ENCODE measurements at places on chromosomes 1 and 21.
A peak's percentile ranks its signal among the peaks of the same experiment; 100 is the strongest.

DNA sequence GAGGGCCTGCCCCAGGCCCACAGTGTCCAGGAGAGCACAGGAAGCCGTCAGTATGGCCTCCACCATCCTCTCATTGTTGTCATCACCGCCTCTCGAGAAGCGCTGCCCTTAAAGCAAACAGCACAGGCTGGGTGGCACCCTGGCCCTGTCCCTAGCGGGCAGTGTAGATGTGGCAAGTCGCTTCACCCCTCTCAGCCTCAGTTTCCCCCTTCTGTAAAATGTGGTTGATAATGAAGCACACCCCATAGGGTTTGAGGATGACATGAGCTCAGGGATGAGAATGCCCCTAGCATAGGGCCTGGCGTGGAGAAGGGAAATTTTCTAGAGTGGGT, 13.4 kb downstream of the PLA2G2F start:
- no peak for DNase-seq

GRCh38 chr1:83670909-83671565, 327.9 kb downstream of the TTLL7 start:
- DNase-seq: peak; percentile 45

DNA sequence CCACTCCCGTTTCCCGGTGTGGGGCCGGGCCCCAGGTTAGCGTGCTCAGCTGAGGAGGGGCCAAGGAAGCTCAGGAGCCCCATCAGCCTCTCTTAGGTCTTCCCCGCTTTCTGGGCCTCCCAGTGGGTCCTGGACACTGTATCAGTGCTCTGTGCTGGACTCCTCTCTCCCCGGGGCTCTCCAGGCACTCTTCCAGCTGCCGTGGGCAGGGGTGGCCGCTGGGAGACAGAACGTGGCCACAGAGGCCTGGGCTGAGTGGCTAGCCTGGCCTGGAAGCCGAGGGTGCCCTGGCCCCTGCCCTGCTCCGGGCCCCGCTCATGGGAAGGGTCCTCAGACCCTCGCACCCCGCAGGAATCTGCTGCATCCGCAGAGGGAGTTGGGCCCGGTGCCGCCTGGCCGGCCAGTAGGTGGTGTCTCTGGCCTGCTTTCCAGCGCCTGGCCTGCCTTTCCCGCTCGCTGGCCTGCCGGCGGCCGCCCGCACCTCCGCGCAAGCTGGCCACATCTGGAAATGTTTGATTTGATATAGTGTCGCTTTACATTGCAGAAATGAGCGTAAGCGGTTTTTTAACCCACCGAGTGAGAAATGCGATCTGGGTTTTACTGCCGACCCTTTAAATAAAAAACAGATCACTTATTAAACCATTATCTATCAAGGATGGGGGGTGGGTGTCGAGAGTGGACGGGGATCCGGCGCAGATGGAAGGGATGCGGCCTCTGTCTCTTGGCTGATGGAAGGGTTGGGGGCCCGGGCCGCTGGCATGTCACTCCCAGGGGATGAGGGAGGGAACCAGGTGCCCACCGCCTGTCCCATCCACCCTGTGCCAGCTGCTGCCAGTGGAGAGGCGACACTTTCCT, 74.4 kb upstream of the TTC34 start:
- DNase-seq: no peak

DNA sequence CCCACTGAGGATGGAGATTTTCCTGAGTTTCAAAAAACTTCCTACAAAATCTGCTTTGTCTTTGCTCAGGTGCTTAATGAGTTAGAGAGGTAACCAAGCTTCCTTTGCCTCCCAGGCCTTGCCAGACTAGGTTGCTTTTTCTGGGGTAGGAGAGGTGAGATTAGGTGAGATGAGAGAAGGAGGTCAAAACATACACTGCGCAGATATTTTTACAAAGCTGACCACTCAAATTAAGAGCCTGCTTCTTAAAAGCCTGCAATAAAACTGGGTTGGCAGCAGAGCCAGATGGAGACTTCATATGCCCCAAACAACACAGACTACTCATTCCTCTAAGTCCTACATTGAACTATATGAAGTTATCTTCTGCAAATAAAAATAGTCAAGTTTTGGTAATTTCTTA, 352.5 kb downstream of the NUF2 start:
- DNase-seq: no peak

GRCh38 chr1:229759037-229759435, 133.0 kb downstream of the URB2 start:
- DNase-seq: no peak

- no peak for DNase-seq
Measured at GRCh38 chr1:56803561-56804156, 15.5 kb downstream of the FYB2 start.

- no peak for DNase-seq
Measured at GRCh38 chr1:159828581-159829272, 2.1 kb downstream of the SLAMF8 start.

GRCh38 chr1:76294482-76295194, 220.1 kb downstream of the ST6GALNAC3 start:
- DNase-seq: no peak

DNA sequence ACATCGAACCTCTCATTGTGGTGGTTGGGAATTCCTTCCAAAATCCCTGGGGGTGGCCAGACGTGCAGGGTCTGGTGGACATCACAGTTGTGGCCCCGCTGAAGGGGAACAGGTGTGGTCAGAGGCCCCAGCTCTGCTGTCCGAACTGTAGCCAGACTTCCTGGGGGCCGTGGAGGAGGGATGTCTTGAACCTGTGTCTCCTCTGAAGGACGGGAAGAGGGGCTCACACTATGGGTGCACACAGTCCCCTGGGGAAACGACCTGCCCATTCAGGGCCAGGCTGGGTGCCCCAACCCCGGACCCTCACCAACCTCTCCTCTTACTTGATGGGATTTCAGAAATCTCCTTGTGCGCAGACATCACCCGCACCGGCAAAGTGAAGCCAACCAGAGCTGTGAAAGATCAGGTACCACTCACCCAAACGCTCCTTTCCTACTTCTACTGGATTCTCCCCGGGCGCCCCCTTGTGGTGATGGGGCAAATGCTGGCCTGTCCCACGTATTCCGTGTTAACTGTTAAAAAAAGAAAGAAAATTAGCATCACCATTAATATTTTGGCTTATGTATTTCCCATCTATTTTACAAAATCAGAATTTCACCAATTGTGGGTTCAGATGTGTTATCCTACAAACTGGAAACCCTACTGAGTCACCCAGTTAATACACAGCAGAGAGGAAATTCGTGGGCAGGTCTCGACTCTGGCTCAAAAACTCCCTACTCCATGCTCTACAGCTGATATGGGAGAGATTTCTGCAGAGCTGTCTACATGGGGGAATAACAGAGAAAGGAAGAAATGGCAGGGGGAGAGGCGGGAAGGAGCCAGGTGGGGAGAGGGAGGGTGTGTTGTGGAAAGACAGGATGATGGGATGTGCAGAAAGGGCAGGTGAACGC, 28.1 kb downstream of the PADI4 start:
- DNase-seq: peak; percentile 40

- DNase-seq: no peak
Measured at GRCh38 chr21:14592296-14593000, 46.3 kb upstream of the SAMSN1 start.

GRCh38 chr1:65764052-65764451, 28.6 kb upstream of the PDE4B start:
- DNase-seq: no peak

DNA sequence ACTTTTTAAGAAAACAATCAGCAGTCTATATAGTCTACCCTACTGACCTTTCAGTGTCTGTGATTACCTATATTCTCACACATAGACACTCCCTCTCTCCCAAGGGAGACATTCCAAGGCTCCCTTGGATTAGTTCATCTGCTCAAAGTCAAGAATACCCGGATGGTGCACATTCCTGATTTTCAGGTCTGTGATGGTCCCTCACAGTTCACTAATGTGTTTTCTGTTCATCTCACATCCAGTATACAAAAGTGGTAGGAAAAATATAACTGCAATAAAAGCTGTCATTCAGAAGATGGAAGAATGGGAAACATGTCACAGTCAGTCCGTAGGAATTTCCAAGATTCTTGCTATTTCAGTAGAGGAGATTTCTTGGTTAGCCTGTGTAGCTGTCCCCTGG, 224.1 kb upstream of the CACYBP start:
- DNase-seq: no peak

GRCh38 chr1:158068918-158069317, 75.5 kb downstream of the KIRREL1 start:
- DNase-seq: no peak

DNA sequence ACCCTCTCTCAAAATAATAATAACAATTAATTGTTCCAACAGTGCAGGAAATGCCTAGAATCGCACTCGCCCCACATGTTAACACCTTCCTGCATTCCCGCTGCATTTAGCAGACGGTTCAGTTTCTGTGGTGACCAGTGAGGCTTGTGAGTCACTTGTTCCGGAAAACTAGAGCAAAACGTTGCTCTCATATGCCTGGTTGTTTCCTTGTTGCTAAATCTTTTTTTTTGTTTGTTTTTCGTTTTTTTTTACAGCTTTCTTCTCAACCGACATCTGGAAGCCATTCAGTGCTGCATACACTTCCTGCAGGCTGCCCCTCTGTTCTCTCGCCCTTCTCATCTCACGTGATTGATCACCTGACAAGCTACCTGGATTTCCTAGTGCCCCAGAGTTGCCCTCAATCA, 56.9 kb upstream of the TMPRSS2 start:
- no peak for DNase-seq

GRCh38 chr1:205192287-205192686, 19.2 kb downstream of the DSTYK start:
- no peak for DNase-seq

GRCh38 chr1:90100566-90100965, 105.7 kb downstream of the ZNF326 start:
- no peak for DNase-seq

DNA sequence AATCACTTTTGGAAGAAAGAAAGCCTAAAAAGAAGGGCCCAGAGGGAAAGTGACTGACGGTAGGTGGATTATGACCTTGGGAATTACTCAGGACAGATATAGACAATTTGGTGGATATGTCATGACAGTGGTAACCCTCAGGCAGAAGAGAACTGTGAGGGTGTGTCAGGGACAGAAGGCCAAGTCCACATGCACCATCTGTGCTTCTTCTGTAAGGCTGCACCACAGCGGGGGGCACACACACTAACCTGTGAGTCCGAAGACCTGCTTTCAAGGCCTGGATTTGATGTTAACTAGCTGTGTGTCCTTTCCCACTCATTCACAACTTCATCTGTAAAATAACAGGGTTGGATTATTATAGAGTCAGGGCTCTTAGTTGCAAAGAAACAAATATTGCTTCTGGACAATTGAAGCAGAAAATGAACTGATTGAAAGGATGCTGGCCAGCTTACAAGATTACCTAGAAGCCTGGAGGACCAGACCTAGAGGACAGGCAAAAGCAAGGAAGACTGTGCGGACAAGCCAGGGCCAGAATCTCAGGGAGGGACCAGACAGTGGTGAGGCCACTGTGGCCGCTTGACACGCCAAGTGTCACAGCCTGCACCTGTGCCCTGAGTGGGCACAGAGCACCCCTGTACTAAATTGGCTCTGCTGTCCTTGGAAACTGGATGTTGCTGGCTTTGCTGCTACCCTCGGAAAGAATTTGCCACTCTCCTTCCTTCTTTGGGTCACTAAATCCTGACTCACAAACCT, 34.7 kb upstream of the USP24 start:
- DNase-seq: no peak

- DNase-seq: no peak
Measured at GRCh38 chr1:229940684-229941083, 126.4 kb upstream of the GALNT2 start.

- DNase-seq: no peak
Measured at GRCh38 chr1:4848431-4848830, 194.0 kb downstream of the AJAP1 start.

- no peak for DNase-seq
Measured at GRCh38 chr1:55171694-55172093, 43.5 kb downstream of the USP24 start.

DNA sequence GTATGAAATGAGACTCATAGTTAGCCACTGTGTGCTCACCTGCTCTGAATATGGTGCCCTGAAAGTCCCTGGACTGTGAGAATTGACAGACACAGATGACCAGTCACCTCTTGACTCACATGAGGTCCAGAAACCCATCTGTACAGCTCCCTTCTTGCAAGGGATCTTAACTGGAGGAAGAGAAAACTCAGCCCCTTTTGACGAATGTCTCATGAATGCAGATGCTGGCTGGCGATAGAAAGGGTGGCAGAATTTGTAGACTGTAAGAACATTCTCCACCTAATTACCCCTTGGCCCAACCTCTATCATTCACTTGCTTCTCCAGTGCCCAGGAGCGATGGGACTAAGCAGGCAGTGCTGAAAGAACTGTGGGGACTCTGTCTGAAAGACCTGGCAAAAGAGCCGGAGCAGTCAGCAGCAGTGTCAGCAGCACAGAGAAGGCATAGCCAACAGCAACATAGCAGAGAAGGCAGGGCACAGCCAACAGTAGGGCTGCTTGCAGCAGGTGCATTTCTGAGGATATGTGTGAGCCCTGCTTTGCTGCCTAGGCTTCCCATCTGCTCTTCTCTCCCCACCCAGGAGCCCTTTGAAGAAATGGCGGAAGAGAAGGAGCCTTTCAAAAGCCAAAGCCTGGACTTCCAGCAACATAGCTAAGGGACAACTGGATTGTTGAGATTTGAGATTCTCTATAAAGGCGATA, 25.8 kb upstream of the IFNGR2 start:
- DNase-seq: no peak

- DNase-seq: no peak
Measured at GRCh38 chr1:182192215-182192614, 130.7 kb upstream of the ZNF648 start.

- no peak for DNase-seq
Measured at GRCh38 chr1:161727256-161727924, 6.0 kb downstream of the FCRLB start.

DNA sequence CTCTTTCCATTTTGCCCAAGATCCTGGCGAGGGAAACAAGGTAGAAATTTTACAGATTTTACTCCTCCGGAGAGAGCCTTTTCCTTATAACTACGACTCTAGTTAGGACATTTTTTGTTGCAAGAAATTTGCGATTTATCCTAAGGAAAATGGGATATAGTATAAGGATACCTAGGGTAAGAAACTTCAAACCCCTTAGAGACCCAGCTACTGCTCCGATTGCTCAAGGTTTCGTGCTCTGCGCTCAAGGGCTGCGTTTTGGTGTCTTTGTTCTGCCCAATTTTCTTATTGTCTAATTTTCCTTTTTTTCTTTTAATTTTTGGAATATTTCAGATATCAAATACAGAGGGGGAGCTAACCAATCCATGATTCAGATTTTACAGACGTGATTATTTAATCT, 1.5 kb downstream of the TTC3 start:
- DNase-seq: no peak

GRCh38 chr1:223622132-223622842, 43.2 kb downstream of the CAPN8 start:
- no peak for DNase-seq

DNA sequence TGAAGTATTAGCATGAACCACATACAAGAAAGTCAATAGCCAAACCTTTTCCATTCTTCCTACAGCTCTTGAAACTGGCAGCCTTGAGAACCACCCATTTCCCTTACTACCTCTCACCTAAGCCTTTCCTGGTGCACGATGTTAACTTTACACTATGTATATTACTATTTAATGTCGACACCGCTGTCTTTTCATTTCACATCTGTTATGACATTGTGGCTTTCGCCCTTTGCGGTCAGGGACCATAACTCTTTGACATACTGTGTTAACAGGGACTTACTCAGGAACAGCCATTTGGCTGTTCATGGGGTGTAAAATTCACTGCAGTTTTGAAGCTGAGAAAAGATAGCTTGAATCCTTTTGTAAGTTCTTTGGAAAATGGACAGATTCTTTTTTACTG, 21.1 kb upstream of the GPR88 start:
- DNase-seq: no peak
